ENCODE measurements at places on chromosomes 5 and 9.

DNA sequence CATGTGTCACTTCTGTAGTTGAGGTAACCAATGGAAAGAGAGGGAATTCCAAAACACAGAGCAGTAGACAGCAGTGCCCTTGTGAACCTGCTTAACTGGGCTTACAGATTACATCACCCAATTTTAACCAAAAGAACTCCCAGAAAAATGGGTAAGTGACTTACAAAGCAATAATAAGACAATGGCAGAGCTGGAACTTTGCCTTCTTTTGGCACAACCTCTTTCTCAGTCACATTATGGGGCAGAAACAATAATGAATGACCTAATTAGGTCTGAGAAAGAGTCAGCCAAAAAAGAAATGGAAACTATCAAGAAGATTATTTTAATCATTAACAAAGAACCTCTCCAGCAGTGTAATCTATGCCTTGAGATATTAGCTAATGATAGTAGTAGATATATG is 146.5 kb downstream of the SPATA31D1 start:
- no peak for DNase-seq

DNA sequence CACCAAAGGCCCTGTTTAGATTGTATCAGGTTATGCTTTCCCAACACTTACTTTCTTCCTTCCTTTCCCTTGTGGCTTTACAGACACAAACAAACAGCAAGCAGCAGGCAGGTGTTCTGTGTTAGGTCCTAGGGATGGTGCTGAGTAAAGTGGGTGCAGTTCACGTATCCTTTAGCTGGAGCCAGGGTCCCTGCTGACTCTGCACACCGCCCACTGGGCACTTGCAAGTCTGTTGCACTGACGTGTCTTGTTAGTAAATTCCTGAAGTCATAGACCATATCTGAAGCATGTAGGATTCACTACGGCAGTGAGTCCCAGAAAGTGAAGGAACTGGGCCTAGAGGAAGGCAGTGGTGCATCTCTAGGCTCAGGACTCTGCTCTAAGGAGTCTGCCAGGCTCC is 96.5 kb downstream of the DAPK1 start:
- no peak for DNase-seq

- DNase-seq: no peak
These were observed 137.0 kb downstream of the CACNA1B start for GRCh38 chr9:138014563-138014945.

DNA sequence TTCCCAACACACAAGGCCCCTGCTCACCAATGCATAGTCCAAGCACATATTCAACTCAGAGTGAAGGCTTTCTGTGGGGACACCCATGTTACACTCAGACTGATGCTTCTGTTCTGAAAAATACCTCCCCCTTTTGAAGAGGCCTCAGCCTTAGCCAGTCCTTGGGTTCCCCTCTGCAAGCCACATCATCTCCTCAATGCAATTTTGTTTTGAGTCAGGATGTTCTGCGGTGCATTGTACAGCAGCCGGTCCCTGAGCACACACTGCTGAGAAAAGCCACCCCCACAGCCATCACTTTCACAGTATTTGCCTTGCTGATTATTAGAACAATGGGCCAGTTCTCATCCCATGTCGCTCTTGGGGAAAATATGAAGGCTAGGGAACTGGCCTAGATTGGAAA is 241.2 kb downstream of the FAM114A2 start:
- DNase-seq: peak; percentile 23

- DNase-seq: no peak
These were observed 60.6 kb upstream of the SPINK5 start for GRCh38 chr5:148003226-148003625.

DNA sequence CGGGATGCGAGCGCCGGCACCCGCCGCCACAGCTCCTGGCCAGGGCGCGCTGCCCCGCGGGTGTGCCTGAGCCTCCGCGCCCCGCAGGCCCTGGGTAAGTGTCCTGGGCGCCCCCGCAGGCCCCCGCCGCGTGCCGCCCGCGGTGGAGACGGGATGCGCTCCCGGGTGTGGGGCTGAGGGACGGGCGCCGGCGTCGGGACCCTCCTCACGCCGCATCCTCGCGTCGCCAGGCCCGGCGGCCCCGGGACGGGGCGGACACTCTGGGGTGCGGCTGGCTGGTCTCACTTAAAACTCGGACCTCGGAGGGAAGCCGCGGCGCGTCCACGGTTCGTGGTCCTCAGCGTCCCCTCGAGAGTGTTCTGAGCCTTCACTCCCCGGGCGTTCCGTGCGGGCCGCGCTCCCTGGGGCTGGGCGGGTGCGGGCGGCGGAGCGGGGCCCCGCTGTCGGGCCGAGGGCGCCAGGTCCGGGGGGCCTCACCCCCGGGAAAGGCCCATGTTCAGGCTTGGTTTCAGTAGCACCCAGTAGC is 275 bp downstream of the AHRR start:
- DNase-seq: peak; percentile 34

DNA sequence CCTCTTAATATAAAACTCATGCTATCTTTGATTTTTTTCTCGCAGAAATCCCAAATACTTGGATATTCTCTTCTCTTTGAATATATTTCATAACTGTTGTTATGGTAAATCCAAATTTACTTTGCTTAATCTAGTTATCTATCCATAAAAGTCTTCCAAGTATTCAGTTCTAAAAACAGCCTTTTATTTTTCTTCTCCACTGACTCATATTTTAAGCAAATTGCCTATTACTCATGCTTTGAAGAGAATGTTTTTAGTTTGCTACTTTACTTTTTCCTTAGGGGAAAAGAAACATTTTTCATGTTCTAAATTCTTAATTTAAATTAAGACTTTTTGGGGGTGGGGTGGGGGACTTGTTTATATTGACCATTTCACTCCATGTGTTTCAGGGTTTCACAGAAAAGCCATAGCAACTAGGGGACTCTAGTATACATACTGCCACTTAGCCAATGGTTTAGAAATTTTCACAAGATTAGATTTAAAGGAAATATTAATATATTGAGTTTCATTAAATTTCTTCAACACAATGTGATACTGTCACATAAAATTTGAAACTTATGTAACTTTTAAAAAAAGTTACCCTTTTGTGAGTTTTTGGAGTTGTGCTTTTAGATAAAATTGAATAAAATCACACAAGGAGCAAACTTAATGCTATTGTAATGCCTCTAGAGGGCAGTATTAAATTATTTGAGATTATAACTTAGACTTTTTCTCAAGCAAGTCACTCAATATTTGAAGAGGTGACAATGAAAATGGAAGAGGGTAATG is 545.8 kb upstream of the ARRDC3 start:
- DNase-seq: peak; percentile 9

DNA sequence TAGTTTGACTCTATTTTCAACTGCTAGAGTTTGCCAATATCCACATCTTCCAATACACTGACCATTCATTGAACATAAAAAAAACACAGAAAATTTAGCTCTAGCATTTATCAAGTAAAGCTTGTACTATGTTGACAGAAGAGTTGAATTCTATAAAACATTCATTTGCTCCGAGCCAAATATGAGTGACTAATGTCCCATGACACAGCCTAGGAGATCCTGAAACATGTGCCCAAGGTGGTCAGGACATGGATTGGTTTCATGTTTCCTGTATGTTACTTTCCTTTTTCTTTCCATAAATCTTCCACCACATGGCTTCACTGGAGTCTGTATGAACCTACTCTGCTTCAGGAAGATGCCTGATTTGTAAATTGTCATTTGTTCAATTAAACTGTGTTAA is 122.4 kb upstream of the PRDM9 start:
- DNase-seq: no peak

DNA sequence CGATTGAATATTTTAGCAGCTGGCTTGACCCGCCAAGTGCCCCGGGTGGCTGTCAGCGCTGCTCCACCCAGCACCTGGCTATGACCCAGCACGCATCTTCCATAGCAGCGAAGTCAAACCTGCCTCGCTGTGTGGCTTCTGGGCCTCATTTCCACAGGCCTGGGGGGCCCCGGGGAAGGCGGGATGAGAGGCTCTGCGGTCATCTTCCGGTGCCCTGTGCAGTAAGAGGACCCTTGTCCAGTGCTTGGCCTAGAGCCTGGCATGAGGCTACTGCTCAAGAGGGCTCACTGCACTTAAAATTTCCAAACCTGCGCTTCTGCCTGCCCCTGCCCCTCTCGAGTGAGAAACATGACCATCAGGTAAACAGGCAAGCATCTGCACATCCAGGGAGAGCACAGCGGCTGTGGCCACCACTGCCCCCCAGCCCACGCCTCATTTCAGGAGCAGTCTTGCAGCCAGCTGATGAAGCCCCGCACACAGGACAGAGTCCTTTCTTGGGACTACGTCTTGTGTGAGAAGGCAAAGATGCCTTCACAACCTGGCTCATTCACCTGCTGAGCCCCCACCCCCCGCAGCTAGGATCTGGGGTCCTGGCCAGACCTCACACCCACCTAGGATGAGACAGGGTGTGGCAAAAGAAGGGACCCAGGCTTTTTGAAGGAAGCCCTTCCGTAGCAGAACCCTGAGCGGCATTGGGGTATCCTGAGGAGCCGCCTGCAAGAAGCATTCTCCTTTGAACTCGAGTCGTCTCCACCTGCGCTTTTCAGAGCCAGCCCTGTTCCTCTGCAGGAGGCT is 69.5 kb upstream of the UNC5A start:
- peak; percentile 4 for DNase-seq

DNA sequence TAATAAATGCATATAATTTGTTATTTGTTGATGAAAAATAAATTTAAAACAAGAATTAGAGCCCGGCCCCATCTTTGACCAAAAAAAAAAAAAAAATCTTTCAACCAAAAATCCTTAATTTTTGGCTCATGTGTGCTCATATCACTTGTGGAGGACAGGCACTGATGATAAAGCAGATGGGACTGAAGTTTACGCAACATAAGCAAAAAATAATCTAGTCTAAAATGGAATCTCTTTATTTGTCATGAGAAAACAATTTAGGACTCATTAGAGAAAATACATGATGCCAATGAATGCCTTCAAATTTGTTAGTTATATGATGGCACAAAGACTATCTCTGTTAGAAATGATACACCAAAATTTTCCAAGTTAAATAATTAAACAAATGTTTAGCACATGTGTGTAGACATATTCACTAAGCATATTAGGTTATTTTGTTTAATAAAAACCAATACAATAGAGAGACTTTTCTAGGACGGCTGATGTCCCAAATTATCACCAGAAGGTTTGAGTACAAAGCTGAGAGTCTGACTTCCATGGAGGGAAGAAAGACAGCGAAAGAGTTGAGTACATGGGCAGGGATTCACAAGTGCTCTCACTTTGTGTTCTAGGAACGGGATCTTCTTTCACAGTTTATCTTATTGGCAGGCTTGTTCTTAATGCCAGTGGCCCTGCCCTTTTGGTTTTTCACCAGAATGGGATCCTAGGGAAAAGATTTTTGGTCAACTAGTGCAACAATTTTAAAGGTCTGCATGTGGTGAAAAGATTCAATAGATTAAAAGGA is 621.4 kb downstream of the RAB3C start:
- DNase-seq: no peak

DNA sequence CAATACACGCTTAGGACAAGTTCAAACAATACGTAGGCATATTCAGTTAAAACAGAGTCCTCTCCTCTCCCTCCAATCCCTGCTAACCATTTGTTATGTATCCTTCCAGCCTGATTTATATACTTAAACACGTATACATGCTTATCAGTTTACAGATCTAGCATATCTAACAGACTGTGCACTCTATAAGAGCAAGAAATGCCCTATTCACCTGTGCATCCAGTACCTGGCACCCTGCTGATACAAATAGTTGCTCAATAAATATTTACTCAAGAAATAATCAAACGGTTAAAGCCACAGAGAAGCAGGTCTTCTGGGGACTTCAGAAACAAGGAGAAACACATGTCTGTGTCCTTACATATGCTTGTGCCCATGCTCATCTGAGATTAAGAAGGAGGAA is 55.9 kb downstream of the MLLT3 start:
- no peak for DNase-seq

GRCh38 chr5:157817928-157818327 is 41.0 kb downstream of the CLINT1 start:
- DNase-seq: no peak

DNA sequence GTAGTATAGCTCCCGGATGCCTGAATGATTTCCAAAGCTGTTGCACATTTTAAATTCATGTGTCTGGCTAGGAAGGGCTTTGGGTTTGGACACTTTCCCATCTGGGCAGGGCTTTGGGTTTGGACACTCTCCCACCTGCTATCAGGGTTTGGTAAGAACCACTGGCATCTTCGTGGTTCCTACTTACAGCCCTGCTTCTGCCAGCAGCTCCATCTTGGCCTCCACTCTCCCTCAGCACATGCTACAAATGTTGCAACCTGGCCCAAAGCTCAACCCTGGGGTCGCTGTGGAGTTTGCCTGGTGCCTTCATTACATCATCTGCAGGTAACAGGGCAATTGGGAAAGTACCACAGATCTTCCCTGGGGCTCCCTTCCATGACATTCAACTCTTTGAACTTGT is 3.5 kb downstream of the TMCO6 start:
- DNase-seq: no peak

- DNase-seq: no peak
These were observed 126.5 kb downstream of the ZCCHC7 start for GRCh38 chr9:37246826-37247225.

- peak; percentile 35 for DNase-seq
These were observed 1.1 kb downstream of the CD14 start for GRCh38 chr5:140631831-140632365.

GRCh38 chr9:124202447-124202971 is 55.2 kb upstream of the NEK6 start:
- DNase-seq: peak; percentile 81

GRCh38 chr9:135887585-135888050 is 19.7 kb downstream of the CAMSAP1 start:
- peak; percentile 76 for DNase-seq

GRCh38 chr5:64811050-64811640 is 42.4 kb downstream of the CWC27 start:
- peak; percentile 24 for DNase-seq

GRCh38 chr5:142245786-142246185 is 79.0 kb downstream of the SPRY4 start:
- DNase-seq: no peak

DNA sequence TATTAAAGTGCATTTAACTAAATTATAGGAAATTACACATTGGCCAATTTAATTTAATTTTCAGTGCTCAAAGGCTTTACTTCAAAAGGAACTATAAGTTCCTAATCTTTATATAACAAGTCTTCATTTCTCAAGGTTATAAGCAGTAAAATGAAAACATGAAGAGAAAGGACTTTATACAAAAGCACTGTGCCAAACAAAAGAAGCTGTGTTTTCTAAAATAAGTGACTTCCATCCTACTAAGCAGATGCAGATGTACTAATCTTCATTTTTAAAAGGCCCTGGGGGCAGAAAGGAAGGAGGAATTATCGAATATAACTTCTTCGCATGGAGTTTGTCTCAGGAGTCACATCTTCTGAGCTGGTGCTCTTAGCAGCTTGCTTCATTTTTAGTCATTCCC is 81.4 kb downstream of the SHC3 start:
- DNase-seq: no peak

- no peak for DNase-seq
These were observed 1.4 kb downstream of the GABRG2 start for GRCh38 chr5:162068936-162069335.

GRCh38 chr9:5773324-5773999 is 59.5 kb downstream of the ERMP1 start:
- DNase-seq: no peak

- DNase-seq: no peak
These were observed 14.1 kb downstream of the MAN2A1 start for GRCh38 chr5:109703829-109704228.
